ENCODE measurements at places on chromosomes 4 and X.

GRCh38 chrX:118717678-118718391, 9.6 kb upstream of the IL13RA1 start:
- peak; percentile 6 for DNase-seq

GRCh38 chr4:128782076-128782715, 27.3 kb upstream of the JADE1 start:
- DNase-seq: peak; percentile 57

DNA sequence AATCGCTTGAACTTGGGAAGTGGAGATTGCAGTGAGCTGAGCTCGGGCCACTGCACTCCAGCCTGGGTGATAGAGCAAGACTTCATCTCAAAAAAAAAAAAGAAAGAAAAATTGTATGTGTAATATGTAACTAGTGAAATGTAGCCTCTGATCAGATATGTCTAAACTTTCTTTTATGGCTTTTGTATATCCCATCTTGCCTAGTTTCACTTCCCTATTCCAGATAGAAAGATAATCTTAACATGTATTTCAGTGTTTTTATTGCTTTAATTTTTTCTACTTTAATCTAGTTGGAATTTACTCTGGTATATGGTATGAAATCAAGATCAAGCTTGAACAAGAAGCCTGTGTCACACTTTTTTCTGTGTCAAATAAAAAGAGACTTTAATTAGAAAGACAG, 1.9 kb upstream of the ZNF41 start:
- DNase-seq: no peak

GRCh38 chr4:185210102-185210981, 944 bp downstream of the SNX25 start:
- DNase-seq: peak; percentile 27

DNA sequence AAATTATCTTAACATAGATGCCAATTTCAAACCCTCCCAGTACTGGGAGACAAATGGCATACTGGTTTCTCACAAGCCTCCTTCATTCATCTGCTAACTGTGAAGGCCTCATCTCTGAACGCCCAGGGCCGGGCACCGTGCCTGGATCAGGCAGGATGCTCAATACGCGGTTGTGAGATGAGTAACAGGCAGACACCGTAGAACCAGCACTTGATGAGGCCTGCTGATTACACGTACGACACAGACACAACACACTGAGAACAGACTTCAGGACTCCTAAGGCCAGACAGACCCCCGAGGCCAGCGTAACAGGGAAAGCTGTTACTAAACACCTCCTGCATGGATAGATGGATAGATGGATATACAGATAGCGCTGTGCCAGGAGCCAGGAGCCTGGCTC, 154.6 kb downstream of the AFAP1 start:
- no peak for DNase-seq

GRCh38 chr4:188682321-188682720, 543.1 kb downstream of the TRIML1 start:
- DNase-seq: no peak

- DNase-seq: no peak
These were observed 48.0 kb upstream of the TRIM2 start for GRCh38 chr4:153156263-153156662.

- peak; percentile 35 for DNase-seq
These were observed 14.1 kb downstream of the CD40LG start for GRCh38 chrX:136662104-136662503.

DNA sequence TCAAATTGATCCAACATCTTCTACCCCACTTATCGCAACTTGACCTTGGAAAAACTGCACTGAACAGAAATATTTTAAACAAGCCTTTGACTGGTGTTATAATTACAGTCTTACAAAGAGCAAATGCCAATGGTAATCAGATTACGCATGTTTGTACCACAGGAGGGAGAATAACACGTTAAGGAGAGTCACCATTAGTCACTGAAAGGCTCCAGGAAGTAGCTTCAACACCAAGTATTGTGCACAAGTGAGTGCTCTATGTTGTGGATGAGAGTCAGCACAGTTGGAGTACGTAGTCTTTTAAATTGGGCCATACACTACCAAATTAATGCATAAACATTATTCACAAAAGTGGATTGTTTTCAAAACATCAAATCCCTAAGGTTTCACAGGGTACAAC, 1081.5 kb upstream of the TENM3 start:
- DNase-seq: no peak

DNA sequence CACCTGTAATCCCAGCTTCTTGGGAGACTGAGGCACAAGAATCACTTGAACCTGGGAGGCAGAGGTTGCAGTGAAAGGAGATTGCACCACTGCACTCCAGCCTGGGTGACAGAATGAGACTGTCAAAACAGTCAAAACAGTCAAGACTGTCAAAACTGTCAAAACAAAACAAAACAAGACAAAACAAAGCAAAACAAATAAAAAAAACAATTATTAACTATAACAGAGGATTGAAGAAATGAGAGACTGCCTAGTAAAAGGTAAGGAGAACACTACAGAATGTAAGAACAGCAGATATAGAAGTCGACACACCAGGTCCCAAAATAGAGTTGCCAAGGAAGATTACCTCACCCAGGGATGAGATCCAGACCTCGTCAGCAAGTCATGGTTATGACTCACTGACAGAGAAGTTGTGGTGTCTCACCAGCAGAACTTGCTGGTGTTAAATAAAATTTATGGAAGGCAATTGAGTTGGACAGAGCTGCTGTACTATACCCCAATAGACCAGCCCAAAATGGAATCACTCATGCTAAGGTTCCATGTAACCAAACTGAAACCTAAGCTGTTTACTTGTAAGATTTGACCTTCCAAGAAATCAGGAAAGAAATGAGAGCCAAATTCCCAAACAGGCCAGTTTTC, 32.1 kb upstream of the GK start:
- DNase-seq: no peak

DNA sequence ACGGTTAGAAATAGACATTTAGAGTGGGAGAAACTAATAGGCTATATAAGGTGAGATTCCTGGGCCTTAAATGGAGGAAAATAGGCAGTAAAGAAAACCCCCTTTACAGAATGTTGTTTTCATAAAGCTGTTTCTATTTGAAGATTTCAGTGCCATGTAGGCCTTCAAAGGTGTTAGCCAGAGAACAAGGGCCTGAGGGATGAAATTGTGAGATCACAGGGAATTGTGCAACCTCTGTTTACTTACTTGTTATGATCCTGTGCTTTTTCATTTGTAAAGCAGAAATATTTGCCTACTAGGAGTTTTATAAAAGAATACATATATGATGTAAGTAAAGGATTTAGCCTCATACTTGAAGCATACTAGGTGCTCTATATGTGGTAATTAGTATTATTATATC, 272.9 kb upstream of the ARX start:
- no peak for DNase-seq

DNA sequence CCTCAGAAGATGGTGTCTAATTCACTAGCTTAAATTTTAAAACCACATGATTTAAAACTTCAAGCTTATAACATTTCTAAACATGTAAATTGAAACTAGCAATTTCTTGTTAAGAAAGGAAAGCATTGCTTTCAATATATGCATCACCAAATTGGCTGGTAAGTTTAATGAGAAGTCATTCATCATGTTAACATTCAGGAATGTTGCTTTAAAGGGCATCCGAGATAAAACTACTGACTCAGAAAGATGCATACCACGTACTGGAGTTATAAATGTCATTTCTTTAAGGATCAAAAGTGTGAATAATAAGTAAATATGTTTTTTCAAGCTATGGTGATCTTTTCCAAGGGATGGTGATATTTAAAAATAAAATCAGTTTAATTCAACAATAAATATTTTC, 83.3 kb upstream of the VCX2 start:
- no peak for DNase-seq

GRCh38 chr4:40992472-40993295, 221.7 kb downstream of the APBB2 start:
- DNase-seq: peak; percentile 11

- no peak for DNase-seq
These were observed 9.4 kb downstream of the CHST7 start for GRCh38 chrX:46582966-46583365.

DNA sequence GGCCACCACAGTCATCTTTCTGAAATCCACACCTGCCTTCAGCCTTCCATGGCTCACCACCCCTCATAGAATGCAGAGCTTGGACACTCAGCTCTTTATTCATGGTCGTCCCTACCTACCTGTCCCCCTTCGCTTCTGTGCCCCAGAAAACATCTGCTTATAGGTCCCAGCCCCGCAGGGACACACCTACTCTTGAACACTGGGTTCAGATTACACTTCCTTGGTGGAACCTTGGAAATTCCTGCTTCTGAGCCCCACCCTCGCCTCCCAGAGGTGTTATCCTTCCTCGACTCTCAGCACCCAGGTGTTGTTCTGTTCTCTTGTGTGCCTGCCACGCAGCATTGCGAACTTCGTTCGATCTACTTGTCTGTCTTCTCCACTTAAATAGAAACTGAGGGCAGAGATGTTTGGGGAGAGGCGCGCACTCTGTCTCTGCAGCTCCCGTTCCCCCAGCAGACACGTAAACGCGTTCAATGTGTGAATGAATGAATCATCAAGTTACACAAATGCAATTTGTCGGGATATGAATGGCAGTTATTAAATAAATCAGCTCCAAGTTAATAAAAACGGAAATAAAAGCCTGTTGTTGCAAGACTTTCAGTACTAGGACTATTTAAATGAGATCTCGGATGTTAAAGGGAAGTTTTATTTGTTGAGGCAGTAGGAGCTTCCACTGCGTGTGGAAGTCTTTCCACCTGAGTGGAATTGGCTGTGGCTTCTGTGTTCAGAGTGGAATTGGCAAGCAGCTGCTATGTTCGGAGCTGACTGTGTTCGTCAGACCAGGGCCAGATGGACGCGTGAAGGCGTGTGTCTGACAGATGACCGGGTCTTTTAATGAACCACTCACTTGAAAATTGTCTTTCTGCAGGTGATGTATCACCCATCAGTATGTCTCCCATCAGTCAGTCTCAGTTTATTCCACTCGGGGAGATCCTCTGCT, 95.6 kb downstream of the STOX2 start:
- no peak for DNase-seq

GRCh38 chr4:165879641-165880040, 6.6 kb downstream of the TLL1 start:
- no peak for DNase-seq

DNA sequence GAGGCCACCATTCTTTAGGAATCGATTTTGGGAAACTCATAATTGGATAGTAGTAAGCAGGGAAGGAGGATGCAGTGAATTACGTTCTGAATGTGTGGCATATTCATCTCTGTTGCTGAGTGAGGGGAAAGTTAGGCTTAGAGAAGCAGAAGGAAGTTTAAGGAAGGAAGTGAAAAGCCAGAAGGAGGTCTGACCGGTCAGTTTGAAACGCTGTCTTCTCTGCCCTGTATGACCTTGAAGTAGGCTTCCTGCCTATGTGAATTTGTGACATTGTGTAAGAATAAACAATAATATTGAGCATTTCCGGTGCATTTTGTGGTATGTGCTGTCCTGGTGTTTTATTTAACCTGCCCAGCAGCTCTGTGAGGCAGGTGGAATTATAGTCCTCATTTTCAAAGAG, 67.3 kb downstream of the PDLIM5 start:
- no peak for DNase-seq

DNA sequence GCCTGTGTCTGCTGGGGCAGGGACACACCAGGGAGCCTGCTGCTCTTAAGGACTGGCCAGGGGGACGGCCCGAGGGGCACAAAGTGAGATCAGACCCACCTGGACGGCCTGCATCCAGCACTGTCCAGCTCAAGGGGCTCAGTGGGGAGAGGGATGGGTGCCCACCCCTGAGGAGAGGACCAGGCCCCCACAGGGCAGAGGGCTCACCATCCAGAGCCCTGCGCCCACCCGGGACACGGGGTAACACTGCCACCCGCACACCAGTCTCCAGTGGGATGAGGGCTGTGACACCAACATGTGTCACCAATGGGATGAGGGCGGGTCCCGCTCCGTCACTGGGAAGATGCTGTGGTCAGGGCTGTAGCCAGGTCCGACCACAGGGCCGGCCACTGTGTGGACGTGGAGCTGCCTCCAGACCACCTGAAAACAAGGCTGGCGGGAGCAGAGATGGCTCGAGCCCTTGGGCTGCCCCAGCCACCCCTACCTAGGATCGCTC, 13.2 kb downstream of the DGKQ start:
- DNase-seq: no peak

- DNase-seq: no peak
These were observed 37.0 kb downstream of the HTRA3 start for GRCh38 chr4:8306511-8307021.

DNA sequence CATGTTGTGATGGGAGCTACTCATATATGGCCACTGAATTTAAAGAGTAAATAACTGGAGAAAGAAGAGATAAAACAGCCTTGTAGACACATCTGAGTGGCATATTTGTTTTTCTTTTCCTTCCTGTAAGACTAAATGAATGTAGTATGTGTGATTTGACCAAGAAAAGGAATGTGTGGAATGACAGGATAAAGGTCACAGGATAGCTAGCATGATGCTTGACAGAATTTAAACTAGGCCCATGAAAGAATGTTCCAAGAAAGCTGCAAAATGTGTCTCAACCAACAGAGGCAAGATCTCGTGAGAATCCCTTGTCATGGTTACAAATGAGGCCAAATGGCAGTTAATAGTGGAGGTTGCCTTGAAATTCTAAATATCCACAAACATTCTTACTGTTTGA, 137.0 kb downstream of the KCNIP4 start:
- DNase-seq: no peak

DNA sequence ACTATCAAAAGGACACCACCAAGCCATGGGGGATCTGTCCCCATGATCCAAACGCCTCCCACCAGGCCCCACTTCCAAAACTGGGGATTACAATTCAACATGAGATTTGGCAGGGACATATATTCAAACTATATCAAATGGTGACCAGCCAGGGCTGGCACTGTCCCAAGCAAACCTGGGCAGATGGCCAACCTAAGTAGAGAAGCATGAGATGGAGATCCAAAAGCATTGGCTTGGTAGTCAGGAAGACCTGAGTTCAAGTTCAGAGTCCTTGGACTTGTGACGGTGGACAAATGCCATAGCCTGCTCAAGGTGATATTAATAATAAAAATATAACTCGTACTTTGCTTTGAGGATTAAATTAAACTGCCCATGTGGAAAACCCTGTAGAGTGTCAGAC, 79.2 kb upstream of the HS3ST1 start:
- no peak for DNase-seq

- DNase-seq: no peak
These were observed 552.6 kb upstream of the INTU start for GRCh38 chr4:127080141-127080540.

DNA sequence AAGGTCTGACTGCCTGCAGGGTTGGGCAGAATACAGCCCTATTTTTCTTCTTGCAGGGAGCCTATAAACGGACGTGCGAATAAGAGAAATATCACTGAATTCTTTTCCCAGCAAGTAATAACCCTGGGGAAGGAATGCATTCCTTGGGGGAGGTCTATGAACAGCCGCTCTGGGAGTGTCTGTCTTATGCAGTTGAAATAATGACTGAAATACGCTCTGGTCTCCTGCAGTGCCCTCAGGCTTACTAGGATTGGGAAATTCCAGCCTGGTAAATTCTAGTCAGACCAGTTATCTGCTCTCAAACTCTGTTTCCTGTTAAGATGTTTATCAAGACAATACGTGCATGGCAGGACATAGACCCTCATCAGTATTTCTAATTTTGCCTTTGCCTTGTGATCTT, 72.1 kb upstream of the FAM241A start:
- DNase-seq: no peak

- DNase-seq: no peak
These were observed 90.6 kb downstream of the DCAF8L2 start for GRCh38 chrX:27680726-27681125.

All from CD4-positive, alpha-beta T cell (primary cell).